ENCODE measurements at places on chromosomes 2 and 18.

GRCh38 chr2:191266201-191266600, 21.0 kb downstream of the MYO1B start:
- DNase-seq: no peak

- DNase-seq: no peak
Measured at GRCh38 chr2:84323890-84324289, 135.2 kb downstream of the SUCLG1 start.

- DNase-seq: no peak
Measured at GRCh38 chr2:10283106-10284062, 19.3 kb upstream of the HPCAL1 start.

- DNase-seq: no peak
Measured at GRCh38 chr2:177063331-177063730, 149.3 kb upstream of the HNRNPA3 start.

DNA sequence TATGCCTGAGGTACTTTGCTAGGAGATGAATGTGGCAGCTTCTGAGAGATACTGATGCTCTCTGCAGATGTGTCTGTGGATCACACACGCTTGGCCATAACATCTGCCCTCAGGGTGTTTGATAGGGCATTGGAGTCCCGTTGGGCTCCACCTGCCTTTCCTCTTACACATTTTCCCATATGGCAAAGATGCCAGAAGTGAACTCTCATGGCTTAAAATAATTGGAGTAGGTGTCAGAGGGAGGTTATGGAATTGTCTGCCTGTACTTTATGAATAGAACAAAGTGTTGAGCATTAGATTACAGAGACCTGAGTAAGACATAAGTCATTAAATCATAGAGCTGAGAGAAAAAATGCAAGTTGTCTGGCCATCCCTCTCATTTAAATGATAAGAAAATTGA, 75.3 kb upstream of the PNPT1 start:
- no peak for DNase-seq

- no peak for DNase-seq
Measured at GRCh38 chr2:71928734-71929481, 218.8 kb downstream of the CYP26B1 start.

DNA sequence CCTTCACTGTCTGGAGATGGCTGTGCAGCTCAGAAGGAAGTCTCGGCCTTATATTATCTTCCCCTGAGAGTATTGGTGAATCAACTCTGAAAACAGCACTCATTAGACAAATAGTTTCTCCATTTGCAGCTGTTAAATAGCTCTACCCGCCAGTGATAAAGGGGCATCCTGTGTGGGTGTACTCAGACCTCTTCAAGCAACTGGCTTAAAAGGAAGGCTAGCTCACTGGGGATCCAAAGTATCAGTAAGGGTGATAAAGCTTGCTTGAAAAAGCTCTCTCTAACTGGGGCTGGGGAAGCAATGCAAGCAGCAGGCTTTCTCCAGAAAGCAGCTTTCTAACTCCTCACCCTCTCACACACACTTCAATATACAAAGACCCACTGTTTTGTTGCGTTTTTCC, 64.9 kb upstream of the PSMD14 start:
- peak; percentile 35 for DNase-seq

GRCh38 chr2:216860426-216861137, 718 bp upstream of the TNP1 start:
- no peak for DNase-seq

DNA sequence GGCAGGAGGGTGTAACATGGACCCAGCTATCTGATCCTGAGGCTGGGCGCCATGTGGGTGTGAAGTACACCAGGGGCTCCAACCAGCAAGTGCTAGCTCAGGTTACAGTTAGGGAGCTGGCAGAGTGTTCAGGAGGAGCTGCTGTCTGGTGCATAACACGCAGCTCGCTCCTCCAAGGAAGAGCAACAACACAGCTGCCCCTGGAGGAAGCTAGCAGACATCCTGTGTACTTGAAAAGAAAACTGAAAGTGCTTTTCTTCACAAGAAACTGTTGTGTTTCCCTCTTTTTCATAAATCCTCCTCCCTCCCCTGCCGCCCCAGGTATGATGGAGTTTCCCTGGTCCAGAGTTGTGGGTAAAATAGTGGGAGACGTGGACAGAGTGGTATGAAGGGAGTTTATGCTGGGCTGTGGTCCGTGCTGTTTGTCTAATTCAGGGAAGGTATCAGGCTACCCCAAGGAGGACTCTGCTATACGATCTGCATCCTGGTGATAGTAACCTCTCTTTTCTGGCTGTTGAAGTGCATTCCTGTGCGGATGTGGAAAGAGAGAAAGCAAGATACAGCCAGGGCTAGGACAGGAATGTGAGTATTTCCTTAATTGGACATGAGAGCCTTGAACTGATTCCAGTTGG, 6.1 kb upstream of the LBH start:
- DNase-seq: peak; percentile 79

DNA sequence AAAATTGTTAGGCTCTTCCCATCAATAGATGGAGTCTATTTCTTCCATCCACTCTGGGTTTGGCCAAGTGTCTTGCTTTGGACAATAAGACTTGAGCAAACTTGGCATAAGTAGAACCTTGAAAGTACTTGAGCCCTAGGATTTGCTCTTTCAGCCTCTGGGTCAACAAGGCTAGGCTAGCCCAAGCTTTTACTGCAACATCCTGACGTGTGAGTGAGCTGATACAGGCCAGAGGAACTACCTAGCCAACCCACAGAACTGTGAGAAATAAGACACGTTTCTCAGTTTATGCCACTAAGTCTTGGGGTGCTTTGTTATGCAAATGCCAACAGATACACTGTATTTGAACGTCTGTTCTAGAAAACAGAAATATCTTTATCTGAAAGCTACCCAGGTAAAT, 71.9 kb downstream of the LRP2 start:
- no peak for DNase-seq
